ENCODE measurements at places on chromosomes 5 and 9.

DNA sequence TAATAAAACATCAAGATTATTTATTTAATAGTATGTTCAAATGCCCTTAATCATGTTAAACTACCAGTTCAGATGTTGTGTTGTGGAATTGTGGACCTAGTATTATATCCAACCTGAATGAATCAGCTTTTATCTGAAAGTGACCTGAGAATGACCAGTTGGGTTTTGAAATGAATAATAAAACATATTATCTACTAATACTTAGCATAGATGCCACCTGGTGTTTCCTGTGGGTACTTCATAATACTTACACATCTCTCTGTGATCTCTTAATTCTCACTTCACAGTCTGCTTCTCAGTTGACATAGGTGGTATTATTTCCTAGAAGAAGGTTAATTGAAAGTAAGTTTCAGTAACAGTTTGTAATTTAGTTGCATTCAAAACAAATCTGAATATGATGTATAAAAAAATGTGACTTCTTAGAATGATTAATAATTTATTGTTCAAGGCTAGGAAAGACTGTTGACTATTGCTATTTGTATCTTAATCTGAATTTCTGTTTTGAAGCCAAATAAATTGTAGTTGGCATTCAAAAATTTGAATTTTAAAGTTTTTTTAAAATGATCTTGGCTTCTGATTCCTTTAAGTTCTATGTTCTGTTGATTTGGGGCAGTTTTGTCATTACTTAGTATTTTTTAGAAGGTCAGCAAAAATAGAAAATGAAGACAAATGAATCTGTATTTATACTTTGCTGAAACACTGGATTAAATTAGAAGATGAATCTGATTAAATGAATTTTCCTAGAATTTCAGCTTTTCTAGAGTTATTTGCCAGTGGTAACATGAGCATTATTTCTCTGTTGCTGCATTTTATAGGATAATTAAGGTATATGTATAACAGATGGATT lies 48.2 kb downstream of the KIF2A start:
- DNase-seq, result no peak

GRCh38 chr5:113518884-113519283 lies 5.4 kb downstream of the YTHDC2 start:
- DNase-seq, result no peak

GRCh38 chr5:171493646-171494393 lies 74.4 kb downstream of the FGF18 start:
- no peak for DNase-seq

DNA sequence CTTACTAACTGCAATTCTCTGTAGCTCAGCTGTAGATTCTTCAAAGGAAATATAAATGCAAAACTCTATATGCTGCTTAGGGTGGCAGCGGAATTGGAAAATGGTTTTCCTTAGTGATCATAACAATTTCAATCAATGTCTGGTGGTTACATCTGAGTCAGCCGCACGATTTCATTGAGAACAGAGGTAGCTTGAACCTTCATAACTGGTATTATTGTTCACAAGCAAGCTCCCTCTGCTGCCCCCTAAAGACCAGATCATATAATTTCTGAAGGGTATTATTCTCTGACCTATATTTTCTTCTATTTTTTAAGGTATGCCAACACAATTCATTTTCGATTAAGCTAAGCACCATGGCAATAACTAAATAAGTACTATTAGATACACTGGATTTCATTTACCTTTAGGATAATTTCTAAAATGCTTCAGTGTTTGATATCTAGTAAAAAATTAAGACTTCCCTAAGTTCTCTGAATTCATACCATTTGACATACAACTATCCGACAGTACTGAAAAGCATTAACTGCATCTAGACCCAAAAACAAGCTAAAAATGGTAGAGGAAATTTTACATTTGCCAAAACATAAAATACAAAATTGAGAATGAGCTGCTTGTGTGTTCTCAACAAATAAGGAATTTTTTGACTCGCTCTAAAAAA lies 181.1 kb upstream of the SPEF2 start:
- DNase-seq, result no peak
